Neural crest cell (in vitro differentiated cells): ENCODE measurements at places on chromosomes 12 and 14. TPM values are rescaled to one million over a fixed set of nuclear protein-coding genes. Genes with fewer than 3 reads are reported as not detected.

- no peak for DNase-seq
Measured at GRCh38 chr12:110741341-110742095, 1.2 kb downstream of the PPP1CC start.

- no peak for DNase-seq
Measured at GRCh38 chr12:124150168-124150567, 144.7 kb upstream of the RFLNA start.

DNA sequence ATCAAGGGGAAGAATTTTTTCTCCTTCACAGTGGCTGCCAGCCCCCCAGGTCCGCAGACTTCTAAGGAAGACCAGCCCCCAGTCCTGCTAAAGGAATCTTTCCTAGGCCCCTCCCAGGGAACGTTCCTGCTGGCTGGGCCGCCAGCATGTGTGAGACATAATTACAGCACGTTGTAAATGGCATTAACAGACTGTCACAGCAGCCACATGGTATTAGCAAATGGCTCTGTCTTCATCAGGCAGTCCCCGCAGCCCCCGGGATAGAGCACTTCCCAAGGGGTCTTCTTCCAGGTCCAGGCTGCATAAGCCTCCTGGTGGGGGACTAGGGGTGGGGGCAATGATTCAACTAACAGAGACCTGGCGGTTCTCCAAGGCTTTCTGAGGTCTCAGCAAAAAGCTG, 34.9 kb upstream of the FAM222A start:
- no peak for DNase-seq

GRCh38 chr12:116697305-116697704, 40.6 kb downstream of the SPRING1 start:
- no peak for DNase-seq

Gene C12orf50
- 0.30 and 0.37 TPM in 2 replicates for total RNA-seq

Gene PIGH
- 19.9 and 23.0 TPM in 2 replicates for total RNA-seq

Gene NAV3
- total RNA-seq = 4.7 and 5.0 TPM in 2 replicates

Gene CISTR
- 0.61 TPM in 1 of 2 replicates, not detected in the other for total RNA-seq

Gene SOCS2
- 53.5 and 56.4 TPM in 2 replicates for total RNA-seq

Gene ESRRB
- 0.28 and 0.77 TPM in 2 replicates for total RNA-seq

Gene C14orf180
- total RNA-seq = not detected in 2 replicates

Gene CRACR2A
- total RNA-seq = 2.2 and 2.7 TPM in 2 replicates
